ENCODE measurements at places on chromosomes 1 and 21. TPM values are rescaled to one million over a fixed set of nuclear protein-coding genes. Genes with fewer than 3 reads are reported as not detected.
A peak's percentile ranks its signal among the peaks of the same experiment; 100 is the strongest.

- no peak for DNase-seq
- no peaks in the 10 kb centered on the region for H3K36me3 ChIP-seq
- no peak overlapping the region for H3K4me3 ChIP-seq
- peaks cover 60% of the 10 kb centered on the region for H3K27me3 ChIP-seq
- peaks cover 18% of the 10 kb centered on the region for H3K4me1 ChIP-seq
Observed at GRCh38 chr1:181486098-181486420, 2.7 kb downstream of the CACNA1E start.

- no peak for DNase-seq
- no peaks in the 10 kb centered on the region for H3K27me3 ChIP-seq
- H3K36me3 ChIP-seq = peaks cover 58% of the 10 kb centered on the region
- peaks cover 45% of the 10 kb centered on the region for H3K4me1 ChIP-seq
- H3K4me3 ChIP-seq = peak overlapping the region; percentile 87
Observed at GRCh38 chr1:161159913-161160243, 578 bp downstream of the USP21 start.

DNA sequence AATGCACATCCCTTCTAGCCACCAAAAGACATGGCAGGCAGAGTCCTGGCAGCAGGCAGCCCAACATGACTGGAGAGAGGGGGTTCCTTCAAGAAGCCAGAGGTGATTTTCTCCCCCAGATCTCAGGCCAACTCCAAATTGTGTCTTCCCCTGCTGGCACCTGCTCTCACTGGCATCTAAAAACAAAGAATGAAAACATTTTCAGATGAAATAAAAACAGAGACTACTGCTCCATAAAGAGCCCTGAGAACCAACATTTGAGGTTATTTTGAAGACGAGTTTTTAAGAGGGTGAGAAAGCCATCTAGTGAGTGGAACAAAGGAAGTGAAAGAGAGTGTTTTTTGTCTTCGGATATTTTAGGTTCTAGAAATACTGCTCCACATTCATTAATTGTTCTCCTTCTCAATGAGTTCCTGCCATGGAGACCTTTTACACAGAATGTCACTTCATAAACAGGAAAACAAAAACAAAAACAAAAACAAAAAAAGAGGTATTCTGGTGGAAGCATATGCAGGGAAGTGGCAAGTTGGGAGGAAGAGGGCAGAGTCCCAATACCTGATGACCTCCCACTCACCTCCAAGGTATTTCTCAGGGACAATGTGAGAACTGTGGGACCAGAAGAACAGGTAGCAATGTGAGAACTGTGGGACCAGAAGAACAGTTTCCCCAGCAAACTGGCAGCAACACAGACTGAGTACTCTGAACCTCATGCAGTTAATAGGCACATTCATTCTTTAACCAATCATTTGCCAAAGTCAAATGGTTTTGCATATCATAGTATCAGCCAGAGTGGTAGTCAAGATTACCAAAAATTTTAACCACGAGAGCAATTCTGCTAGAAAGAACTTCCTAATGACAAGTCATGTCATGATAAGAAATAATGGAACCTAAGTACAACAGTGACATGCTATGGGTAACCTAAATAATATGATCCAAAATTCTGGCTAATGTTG is 50.0 kb downstream of the KIAA0319L start:
- H3K27me3 ChIP-seq = no peaks in the 10 kb centered on the region
- H3K27ac ChIP-seq = peak overlapping the region; percentile 25

Gene IFI16
- 139 TPM for total RNA-seq

Gene SUCO
- total RNA-seq = 47.9 TPM

Gene TSPEAR
- total RNA-seq = not detected

DNA sequence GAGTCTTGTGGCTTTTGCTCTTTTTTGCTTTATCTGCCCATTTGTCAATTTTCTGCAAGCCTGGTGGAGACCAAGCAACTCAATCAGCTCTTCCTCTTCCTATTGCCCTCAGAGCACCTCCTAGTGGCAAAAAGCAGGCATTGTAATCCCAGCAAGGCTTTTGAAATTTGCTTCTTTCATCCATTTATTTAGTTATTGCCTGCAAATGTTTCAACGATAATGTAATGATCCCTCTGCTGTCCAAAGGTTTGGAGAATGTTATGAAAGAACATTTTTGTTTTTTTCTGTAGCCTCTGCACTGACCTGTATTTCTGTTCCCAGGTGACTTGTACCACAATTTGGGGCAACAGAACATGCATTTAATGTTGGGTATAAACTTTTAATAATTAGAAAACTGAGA is 127.8 kb downstream of the GABPA start:
- no peak overlapping the region for H3K27ac ChIP-seq
- H3K4me3 ChIP-seq = no peak overlapping the region
- no peaks in the 10 kb centered on the region for H3K36me3 ChIP-seq
- no peaks in the 10 kb centered on the region for H3K27me3 ChIP-seq

Gene FAM78B
- 1.5 TPM for total RNA-seq

Gene UBE2U
- total RNA-seq = not detected

Gene TAL1
- total RNA-seq = not detected

Gene C1orf185
- not detected for total RNA-seq

DNA sequence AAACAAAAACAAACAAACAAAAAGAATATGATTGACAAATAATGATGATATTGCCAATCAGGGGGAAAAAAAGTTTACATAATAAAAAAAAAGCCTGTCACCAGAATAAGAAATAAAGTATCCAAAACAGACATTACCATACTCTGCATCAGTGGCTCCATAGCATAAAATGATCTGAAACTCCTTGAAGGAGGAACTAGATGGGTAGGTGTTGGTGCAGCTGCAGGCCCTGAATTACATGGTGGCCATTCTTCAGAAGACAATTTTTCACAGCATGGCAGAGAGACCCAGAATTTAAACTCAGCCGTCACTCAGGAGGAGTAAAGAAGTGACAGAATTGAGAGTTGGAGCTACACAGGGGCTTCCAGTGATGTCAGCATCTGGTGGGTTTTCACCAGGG is 60.2 kb downstream of the GLUL start:
- H3K27me3 ChIP-seq = no peaks in the 10 kb centered on the region
- H3K4me1 ChIP-seq = peaks cover 8% of the 10 kb centered on the region
- no peak overlapping the region for H3K27ac ChIP-seq
